PC-3 (cell line): ENCODE measurements at places on chromosomes 4 and X. TPM values are rescaled to one million over a fixed set of nuclear protein-coding genes. Genes with fewer than 3 reads are reported as not detected.
A peak's percentile ranks its signal among the peaks of the same experiment; 100 is the strongest.

DNA sequence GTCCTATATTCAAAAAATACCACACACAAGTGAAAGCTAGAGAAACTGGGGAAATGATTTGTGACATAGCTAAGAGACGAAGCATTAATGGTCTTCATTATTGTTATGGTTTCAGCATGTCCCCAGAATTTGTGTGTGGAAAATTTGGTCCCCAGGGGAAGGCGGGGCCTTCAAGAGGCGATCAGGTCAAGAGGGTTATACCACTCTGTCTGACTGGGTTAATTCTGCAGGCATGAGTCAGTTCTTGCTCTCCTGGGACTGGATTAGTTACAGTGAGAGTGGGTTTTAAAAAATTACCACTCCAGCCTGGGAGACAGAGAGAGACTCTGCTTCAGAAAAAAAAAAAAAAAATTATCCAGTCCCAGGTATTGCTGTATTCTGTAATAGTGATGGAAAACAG lies 2.1 kb upstream of the MTNR1A start:
- H3K27ac ChIP-seq = no peak overlapping the region
- peak; percentile 27 for DNase-seq
- H3K36me3 ChIP-seq = no peaks in the 10 kb centered on the region

GRCh38 chr4:73421708-73422457 lies 14.1 kb upstream of the AFP start:
- H3K36me3 ChIP-seq = no peaks in the 10 kb centered on the region
- no peak overlapping the region for H3K4me3 ChIP-seq
- no peaks in the 10 kb centered on the region for H3K4me1 ChIP-seq
- no peak for DNase-seq

- H3K27me3 ChIP-seq = no peaks in the 10 kb centered on the region
- H3K27ac ChIP-seq = no peak overlapping the region
- peaks cover 16% of the 10 kb centered on the region for H3K4me1 ChIP-seq
These were observed 35.8 kb upstream of the FAM9C start for GRCh38 chrX:13080128-13080795.

DNA sequence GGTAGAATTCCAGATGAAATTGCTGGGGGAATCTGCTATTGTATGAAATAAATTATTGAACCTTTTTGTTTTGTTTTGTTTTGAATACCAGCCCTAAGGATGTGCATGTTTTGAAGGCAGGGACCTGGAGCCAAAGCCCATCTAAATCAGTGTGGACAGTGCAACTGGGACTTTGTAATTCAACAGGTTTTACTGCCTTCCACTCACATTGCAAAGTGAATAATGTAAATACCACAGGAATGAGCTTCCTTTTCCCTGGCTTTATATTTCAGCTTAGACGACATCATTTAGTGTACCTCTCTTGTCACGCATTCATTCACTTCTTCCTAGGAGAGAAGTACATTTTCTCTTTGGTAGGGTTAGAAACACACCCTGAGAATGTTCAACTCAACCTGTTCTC lies 795.0 kb downstream of the CENPC start:
- H3K27ac ChIP-seq = peak overlapping the region; percentile 77
- H3K4me1 ChIP-seq = peaks cover 16% of the 10 kb centered on the region
- H3K4me3 ChIP-seq = no peak overlapping the region
- no peaks in the 10 kb centered on the region for H3K27me3 ChIP-seq

DNA sequence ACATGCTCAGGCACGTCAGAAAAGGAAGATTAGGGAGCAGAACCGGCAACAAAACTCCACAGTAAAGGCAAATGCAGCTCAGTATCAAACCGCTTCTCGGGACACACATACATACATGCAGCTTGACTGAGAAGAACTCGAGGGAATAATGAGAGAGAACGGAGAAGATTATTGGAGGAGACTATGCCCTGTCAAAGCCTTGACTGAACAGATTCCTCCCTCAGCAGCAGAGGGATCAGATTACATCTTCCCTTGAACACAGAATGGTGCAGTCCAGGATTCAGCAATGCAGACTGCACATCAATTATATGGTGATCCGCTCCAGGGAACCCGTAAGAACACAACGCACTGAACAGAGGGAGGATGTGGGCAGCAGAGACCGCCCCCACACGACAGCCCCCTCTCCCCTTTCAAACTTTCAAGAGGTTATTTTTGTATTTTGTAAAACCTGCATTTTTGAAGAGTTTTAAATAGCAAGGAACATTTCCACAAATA lies 183.2 kb downstream of the FBXW7 start:
- no peaks in the 10 kb centered on the region for H3K36me3 ChIP-seq
- no peaks in the 10 kb centered on the region for H3K27me3 ChIP-seq
- 0 out of 2 replicates have a peak, but pooled peaks cover 5% of the 10 kb centered on the region for H3K4me1 ChIP-seq

GRCh38 chr4:78168029-78168428 lies 110.9 kb downstream of the FRAS1 start:
- no peaks in the 10 kb centered on the region for H3K4me1 ChIP-seq
- H3K27ac ChIP-seq = no peak overlapping the region
- DNase-seq = no peak
- H3K4me3 ChIP-seq = no peak overlapping the region
- no peaks in the 10 kb centered on the region for H3K27me3 ChIP-seq

DNA sequence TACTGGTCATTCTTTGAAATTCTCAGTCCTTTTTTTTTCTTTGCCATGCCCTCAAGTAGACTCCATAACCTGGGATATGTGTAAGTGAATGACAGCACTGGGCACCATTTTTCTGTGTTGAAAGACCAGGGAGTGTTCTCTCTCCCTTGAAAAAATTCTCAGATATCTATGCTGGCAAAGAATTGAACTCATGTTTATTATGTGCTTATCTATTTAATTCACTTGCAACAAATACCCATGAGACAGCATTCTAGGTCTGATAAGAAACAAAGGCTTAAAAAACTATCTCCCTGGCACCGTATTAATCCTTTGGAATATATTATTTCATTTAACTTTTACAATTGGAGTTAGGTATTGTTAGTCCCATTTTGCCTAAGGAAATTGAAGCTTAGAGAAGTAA lies 36.7 kb downstream of the LARP7 start:
- H3K4me1 ChIP-seq = no peaks in the 10 kb centered on the region
- no peak overlapping the region for H3K4me3 ChIP-seq
- no peak overlapping the region for H3K27ac ChIP-seq
- DNase-seq = no peak

DNA sequence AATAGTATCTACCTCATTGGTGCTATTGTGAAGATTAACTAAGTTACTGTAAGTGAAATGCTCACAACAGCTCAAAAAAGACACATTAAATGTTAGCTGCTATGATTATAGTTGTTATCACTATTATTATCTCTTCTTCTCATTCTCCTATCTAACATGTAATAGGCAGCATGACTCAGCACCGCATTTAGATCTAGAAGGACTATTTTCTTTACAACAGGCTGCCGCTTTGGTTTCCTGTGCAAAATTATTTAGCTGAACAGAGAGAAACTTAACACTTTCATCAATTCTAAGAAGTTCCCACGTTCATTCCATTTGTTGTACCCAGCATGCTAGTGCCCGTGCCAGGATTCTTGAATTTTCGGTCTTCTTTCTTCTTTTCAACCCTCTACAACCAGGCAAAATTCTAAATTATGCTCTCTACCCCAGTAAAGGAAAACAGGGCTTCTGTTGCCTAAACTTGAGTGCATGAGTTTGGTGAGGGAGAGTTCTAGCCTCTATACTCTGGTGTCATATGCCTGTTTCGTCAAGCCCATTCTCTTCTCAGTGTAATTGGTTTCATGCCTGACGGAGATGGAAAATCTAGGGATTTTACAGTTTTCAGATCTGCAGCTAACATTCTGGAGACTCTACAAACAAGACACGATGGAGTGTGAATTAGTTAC lies 378.9 kb downstream of the PPP1R2C start:
- H3K27ac ChIP-seq = no peak overlapping the region
- no peaks in the 10 kb centered on the region for H3K36me3 ChIP-seq
- no peak for DNase-seq
- 0 out of 2 replicates have a peak, but pooled peaks cover 3% of the 10 kb centered on the region for H3K27me3 ChIP-seq
- H3K4me3 ChIP-seq = no peak overlapping the region
- H3K4me1 ChIP-seq = no peaks in the 10 kb centered on the region

- no peak overlapping the region for H3K27ac ChIP-seq
- peak; percentile 73 for DNase-seq
- H3K4me3 ChIP-seq = no peak overlapping the region; the same call in 1 of the 2 replicates
- no peaks in the 10 kb centered on the region for H3K36me3 ChIP-seq
- peaks cover 18% of the 10 kb centered on the region for H3K27me3 ChIP-seq
These were observed 193.0 kb downstream of the GPC3 start for GRCh38 chrX:133792198-133792953.

DNA sequence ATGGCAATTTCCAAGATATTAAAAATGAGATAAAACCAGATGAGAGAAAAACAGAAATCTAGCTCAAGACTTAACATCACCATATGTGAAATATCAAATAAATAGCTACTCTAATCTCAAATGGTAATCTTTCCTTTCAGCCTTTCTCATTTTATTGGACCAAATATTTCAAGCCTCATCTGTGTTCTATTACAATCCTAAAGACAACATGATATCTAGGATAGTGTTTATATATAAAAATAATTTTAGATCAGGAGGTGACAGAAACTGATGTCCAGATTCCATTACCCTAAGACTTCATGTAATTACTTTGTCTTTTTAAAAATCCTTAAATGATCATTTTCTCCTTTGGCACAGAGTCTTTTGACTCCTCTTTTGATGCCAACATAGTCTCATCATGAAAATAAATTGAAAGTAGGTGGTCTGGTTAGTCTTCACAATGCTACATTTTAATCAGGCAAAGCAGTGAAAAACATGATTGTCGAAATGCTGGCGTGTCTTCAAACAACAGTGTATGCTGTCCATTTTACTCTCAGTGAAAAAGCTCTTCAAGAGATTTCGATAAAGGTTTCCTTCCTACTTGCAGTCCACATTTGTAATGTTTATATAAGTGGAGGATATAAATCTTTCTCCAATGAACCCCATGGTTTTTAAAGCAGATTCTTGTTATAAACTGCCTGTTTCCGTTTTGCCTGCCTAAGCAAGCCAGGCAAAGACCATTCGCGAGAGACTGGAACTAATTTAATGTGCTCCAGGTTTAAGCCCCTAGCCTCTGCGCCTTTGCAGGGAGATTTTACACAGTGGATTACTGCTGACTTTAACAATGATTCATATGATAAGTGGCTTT lies 169.8 kb downstream of the SCFD2 start:
- no peak overlapping the region for H3K27ac ChIP-seq
- H3K27me3 ChIP-seq = no peaks in the 10 kb centered on the region
- DNase-seq = no peak
- no peak overlapping the region for H3K4me3 ChIP-seq
- no peaks in the 10 kb centered on the region for H3K4me1 ChIP-seq
- H3K36me3 ChIP-seq = no peaks in the 10 kb centered on the region

GRCh38 chr4:147546349-147546748 lies 65.5 kb downstream of the EDNRA start:
- peak; percentile 83 for DNase-seq
- no peak overlapping the region for H3K4me3 ChIP-seq
- peaks cover 50% of the 10 kb centered on the region for H3K4me1 ChIP-seq
- no peaks in the 10 kb centered on the region for H3K27me3 ChIP-seq
- H3K27ac ChIP-seq = peak overlapping the region; percentile 84

DNA sequence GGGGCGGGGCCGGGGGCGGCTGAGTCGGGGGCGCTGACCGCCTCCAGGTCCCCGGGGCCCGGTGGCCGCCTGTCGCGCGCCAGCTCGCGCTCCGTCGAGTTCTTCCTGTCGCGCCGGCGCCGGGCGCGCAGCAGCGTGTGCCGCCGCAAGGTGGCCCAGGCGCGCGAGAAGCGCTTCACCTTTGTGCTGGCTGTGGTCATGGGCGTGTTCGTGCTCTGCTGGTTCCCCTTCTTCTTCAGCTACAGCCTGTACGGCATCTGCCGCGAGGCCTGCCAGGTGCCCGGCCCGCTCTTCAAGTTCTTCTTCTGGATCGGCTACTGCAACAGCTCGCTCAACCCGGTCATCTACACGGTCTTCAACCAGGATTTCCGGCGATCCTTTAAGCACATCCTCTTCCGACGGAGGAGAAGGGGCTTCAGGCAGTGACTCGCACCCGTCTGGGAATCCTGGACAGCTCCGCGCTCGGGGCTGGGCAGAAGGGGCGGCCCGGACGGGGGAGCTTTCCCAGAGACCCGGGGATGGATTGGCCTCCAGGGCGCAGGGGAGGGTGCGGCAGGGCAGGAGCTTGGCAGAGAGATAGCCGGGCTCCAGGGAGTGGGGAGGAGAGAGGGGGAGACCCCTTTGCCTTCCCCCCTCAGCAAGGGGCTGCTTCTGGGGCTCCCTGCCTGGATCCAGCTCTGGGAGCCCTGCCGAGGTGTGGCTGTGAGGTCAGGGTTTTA lies 1.5 kb downstream of the ADRA2C start:
- H3K36me3 ChIP-seq = no peaks in the 10 kb centered on the region
- H3K27ac ChIP-seq = no peak overlapping the region
- peaks cover 20% of the 10 kb centered on the region for H3K27me3 ChIP-seq

- H3K4me1 ChIP-seq = peaks cover 18% of the 10 kb centered on the region
- H3K4me3 ChIP-seq = no peak overlapping the region
- no peaks in the 10 kb centered on the region for H3K27me3 ChIP-seq
These were observed 7.3 kb downstream of the TAB3 start for GRCh38 chrX:30881797-30882196.

DNA sequence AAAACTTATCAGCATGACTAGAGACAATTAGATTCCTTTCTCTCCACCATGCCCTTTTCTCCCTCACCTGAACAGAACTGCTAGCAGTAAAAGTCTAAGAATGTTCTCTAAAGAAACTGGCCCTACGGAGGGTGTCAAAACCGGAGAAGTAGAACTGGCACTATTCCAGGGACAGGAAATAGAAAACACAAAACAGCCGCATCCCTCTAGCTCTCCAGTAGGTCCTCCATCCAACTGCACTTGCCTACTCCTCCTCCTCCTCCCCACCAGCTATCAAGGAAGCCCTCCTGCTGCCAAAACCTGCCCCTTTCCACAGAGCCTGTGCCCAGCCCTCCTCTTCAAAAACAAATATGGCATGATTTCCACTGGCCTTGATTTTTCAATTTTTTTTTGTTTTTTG lies 28.4 kb downstream of the FUNDC1 start:
- no peaks in the 10 kb centered on the region for H3K4me1 ChIP-seq
- no peaks in the 10 kb centered on the region for H3K27me3 ChIP-seq
- H3K27ac ChIP-seq = no peak overlapping the region
- DNase-seq = no peak

DNA sequence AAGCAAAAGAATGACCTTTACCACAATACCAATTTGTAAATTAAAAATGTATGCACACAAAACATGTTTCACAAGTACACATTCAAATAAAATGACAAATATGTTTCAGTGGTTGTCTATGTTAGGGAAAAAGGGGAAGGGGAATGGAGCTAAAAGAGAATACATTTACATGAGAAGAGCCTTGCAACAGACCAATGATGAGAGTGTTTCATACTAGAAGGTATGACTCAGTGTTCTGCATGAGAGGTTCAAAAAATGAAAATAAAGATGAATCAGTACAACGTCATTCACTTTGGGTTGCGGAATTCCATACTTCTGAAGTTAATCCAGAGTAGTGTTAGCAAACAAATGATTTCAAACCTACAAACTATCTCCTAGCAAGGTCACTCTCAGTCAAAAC lies 51.7 kb downstream of the RPGR start:
- H3K27ac ChIP-seq = peak overlapping the region; percentile 68
- H3K4me1 ChIP-seq = peaks cover 53% of the 10 kb centered on the region
- no peak overlapping the region for H3K4me3 ChIP-seq
- no peaks in the 10 kb centered on the region for H3K27me3 ChIP-seq

- no peaks in the 10 kb centered on the region for H3K36me3 ChIP-seq
- H3K27ac ChIP-seq = no peak overlapping the region
- no peak for DNase-seq
These were observed 312.2 kb downstream of the GPM6A start for GRCh38 chr4:175499735-175500352.

Gene SSR4
- total RNA-seq = 232 and 298 TPM in 2 replicates

Gene SLC2A9
- 0.11 TPM in 1 of 2 replicates, not detected in the other for total RNA-seq

Gene ADGRG4
- total RNA-seq = not detected in 2 replicates

Gene ARAP2
- 12.5 and 13.2 TPM in 2 replicates for total RNA-seq

Gene DDIT4L
- total RNA-seq = not detected in 2 replicates

Gene FNIP2
- 5.2 and 6.7 TPM in 2 replicates for total RNA-seq

Gene VSIG1
- 0.84 and 4.8 TPM in 2 replicates for total RNA-seq

Gene CCDC149
- total RNA-seq = 5.9 and 7.9 TPM in 2 replicates

Gene MAGEC1
- not detected in 2 replicates for total RNA-seq

Gene SMIM10L2A
- 0.73 and 1.4 TPM in 2 replicates for total RNA-seq
